ENCODE measurements at places on chromosomes 3 and 15.
A peak's percentile ranks its signal among the peaks of the same experiment; 100 is the strongest.

DNA sequence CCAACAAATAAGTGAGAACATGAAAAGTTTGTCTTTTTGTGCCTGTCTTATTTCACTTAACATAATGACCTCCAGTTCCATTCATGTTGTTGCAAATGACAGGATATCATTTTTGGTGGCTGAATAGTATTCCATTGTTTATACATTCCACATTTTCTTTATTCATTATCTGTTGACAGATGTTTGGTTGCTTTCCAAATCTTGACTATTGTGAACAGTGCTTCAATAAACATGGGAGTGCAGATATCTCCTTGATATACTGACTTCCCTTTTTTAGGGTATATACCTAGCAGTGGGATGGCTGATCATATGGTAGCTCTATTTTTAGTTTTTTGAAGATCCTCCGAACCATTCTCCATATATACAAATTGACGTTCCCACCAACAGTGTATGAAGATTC is 19.1 kb upstream of the CD200R1L start:
- DNase-seq = no peak

- no peak for DNase-seq
Measured at GRCh38 chr3:65595222-65596028, 443.3 kb downstream of the MAGI1 start.

DNA sequence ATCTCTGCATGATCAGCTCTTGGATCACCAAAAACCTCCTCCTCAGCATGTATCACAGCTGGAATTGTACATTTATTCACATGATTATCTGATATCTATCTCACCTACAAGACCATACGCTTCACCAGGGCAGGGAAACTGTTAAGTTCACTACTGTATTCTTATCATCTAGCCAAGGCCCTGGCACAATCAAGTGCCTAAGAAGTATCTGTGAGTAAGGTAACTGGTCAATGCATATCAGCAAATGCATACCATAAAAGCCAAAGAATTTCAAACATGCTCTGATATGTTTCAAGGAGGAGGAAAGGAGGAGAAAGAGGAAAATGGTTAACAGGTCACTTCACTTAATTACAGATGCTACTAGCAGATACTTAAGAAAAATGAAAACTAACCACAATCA is 158.4 kb downstream of the LIPC start:
- no peak for DNase-seq

- no peak for DNase-seq
Measured at GRCh38 chr3:155318740-155319139, 25.3 kb upstream of the STRIT1 start.

DNA sequence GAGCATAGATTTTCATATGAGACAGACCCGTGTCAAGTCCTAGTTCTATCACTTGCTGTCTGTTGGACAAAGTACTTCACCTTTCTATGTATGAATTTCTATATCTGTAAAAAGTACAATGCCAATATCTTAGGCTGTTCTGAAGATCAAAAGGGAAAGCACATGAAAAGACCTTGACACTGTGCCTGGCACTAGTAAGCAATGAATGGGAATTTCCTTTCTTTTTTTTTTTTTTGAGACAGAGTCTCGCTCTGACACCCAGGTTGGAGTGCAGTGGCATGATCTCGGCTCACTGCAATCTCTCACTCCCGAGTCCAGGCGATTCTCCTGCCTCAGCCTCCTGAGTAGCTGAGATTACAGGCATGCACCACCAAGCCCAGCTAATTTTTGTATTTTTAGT is 35.4 kb upstream of the ETV5 start:
- no peak for DNase-seq

DNA sequence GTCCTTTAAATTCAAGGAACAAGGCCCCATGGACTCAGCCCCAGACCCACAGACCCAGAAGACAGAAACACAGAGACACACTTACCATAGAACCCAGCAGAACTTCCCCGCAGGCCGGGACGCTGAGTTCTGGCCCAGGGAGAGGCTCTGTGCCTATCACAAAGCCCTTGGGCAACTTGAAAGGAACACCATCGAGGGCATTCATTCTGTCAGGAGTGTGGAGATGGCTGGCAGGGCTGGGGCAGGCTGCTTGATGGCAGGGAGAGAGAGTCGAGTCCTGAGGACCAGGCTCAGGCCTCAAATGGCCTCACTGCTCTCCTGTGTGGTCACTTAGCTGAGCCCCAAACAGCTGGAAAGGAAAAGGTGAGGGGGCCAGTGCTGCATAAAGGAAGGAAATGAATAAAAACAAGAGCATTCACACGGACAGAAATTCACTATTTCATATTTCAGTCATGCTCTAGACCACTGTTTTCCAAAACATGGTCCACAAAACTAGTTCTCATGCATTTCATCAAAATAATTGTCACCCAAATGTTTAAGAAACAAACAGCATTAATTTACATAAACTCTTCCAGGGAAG is 8.9 kb downstream of the UBAP1L start:
- no peak for DNase-seq

DNA sequence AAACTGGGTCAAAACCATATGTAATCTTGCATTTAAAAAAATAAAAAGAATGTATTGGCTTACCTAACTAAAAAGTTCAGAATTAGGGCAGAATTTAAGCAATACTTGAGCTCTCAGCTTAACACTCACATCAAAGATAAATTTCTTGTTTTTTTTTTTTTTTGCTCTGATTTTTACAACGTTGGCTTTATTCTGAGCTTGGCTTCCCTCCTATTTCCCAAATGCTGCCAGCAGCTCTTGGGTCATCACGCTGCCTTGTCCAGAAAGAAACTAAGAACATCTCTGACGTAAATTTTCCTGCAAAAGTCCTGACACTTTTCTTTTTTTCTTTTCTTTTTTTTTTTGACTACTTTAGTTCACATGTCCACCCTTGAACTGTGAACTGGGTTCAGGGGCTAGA is 150.6 kb upstream of the TGFBR2 start:
- no peak for DNase-seq

DNA sequence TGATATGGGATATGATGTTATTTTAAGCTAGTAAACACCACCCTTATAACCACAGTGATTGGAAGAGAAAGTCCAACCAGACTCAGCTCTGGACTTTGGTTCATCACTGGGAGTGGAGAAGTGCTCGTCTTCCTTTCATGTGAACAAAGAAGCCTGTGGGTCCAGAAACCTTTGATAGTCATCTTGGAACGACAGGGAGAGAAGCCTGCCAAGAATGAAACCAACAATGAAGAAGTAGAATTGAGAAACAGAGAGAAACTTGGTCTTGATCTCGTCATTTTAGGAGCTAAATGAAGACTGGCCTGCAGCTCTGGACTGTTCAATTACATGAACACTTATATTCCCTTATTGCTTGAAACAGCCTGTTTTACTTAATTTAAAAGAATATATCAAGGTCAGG is 13.1 kb upstream of the SLC35G2 start:
- DNase-seq = no peak

- no peak for DNase-seq
Measured at GRCh38 chr3:186683979-186684378, 18.2 kb downstream of the HRG start.

DNA sequence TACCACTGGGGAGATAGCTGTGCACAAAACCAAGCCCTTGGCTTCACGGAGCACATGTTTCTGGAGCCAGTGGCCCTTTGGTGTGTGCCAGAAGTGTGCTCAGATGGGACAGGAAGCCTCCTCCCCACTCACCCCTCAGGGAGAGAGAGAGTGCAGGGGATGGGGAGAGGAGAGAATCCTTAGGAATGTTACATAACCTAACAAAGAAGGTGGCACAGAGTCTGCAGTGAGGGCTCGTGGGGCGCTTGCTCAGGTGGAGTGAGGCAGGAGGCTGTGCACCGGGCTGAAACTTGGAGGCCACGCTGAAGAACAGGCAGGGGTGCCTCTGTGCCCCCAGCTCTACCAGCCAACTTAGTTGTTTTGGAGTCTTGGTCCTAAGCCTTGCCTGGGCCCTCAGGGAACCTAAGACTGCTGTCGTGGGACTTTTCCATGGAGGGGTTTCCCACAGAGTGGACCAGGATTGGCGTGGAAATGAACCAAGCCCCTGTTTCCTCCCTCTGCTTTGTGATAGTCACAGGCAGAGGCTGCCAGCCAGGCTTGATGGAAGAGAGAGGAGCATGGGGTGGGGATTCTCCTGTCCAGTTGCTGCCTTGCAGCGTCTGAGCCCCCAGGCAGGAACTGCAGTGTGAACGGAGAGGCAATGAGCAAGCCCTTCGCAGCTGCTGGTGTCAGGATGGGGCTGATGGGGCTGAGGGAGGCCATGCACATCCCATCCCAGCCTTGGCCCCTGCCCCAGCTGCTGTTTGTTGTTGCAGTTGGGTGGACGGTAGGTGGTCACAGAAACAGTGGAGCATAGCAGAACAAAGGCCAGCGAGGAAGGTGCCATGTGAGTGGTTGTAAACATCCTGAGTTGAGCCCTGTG is 32.7 kb downstream of the PDIA5 start:
- no peak for DNase-seq

- no peak for DNase-seq
Measured at GRCh38 chr15:36791844-36792571, 212.6 kb downstream of the CDIN1 start.

DNA sequence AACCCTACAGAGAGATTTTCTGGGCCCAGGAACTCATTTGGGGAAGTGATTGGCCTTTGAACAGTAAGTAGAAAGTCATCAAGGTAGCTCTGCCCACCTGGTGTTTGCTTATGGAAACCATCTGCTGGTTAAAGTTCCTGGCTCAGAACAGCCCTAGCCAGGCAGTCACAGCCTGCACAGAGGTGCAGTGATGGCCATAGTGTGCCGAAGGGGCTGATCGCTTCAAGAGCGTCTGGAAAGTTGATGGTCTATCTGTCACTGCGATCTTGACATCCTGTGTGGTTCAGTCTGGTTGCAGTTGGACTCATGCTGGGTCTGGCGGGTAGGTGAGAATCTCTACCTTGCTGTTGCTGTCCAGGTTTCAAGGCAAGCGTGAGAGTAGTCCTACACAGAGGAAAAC is 151.6 kb downstream of the SLCO3A1 start:
- DNase-seq = no peak

- no peak for DNase-seq
Measured at GRCh38 chr3:88824666-88825564, 282.5 kb upstream of the EPHA3 start.

DNA sequence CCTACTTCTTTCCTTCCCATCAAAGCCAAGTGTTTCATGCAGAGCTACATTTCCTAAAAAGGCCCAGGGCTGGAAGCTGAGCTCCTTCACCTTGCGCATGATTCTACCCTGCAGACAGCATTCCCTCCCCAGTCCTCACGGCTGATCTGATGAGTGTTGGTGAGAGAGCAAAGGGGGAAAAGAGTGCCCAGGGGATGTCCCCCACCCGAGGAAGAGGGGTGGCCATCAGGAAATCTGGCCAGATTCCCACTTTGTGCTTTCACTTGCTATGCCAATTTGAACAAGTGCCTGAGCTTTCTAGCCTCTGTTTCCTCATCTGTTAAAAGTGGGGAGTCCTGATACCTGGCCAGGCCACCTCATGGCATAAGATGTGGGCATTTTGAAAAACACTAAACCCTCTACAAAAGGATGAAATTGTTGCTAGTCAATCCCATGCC is 231.0 kb upstream of the TLE3 start:
- no peak for DNase-seq

GRCh38 chr3:140092848-140093536 is 158.0 kb downstream of the CLSTN2 start:
- DNase-seq = no peak

- no peak for DNase-seq
Measured at GRCh38 chr3:106829206-106829605, 548.0 kb upstream of the CCDC54 start.

GRCh38 chr3:16834753-16835152 is 50.0 kb upstream of the PLCL2 start:
- DNase-seq = no peak

DNA sequence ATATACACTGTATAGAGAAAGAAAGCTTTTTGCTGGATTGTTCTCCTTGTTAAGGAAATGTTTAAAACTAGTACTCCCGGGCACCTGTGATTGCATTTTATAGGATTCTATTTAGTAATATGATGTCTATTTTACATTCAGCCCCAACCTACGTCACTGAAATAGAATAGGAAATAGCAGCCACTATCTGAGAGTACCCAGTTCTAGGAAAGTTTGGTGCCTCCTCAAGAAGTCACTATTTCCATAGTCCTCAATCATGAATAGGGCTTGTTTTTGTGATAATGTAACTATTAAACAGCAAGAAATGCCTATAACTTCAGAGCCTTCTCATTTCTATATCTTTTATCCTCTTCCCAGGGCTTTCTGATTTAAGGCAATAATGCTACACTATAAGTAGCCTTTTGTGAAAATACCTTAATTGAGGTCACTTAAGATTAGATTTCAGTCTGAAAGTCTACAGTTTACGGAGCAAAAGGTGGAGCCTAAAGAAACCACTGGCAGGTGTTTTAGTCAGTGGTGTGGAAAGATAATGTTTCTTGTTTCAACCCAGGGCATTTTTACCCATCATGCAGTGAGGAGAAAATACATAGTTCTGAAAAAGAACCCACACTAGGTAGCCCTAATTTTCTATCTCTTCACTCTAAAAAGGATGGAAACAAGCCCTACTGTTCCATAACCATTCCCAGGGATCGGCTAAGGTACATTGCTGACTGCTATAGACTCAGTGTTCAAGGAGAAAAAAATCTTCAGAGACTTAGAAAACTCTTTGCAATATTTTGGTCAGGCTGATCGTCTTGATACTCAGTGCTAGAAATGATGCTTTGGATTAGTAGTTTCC is 38.7 kb downstream of the TIGIT start:
- DNase-seq = no peak

DNA sequence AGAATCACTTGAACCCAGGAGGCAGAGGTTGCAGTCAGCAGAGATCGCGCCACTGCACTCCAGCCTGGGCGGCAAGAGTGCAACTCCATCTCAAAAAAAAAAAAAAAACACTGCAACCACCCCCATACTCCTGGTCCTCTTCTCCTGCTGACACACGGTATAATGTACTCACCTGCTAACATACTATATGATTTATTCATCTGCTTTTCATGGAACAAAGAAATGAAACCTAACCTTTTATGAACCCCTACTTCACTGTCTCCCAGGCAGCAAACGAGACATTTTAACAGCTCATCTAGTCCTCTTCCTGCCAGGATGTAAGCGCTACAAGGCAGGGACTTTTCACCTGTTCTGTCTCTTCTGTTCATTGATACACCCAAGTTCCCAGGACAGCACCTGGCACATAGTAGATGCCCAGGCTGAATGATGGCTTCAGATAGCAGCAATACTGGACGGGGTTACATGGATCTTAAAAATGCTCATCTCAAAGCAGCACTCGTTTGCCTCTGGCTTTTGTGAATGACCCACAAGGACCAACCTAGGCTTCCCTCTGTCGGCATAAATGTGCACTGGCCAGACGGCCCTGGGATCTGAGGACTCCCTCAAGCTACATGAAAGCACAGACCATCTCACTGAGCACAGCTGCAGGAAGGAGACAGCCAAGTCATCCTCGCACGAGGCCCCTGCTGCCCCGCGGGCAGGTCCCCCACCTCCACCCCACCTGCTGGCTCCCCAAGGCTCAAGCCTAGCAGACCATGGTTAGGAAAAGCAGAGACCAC is 20.3 kb downstream of the XXYLT1 start:
- peak; percentile 53 for DNase-seq

DNA sequence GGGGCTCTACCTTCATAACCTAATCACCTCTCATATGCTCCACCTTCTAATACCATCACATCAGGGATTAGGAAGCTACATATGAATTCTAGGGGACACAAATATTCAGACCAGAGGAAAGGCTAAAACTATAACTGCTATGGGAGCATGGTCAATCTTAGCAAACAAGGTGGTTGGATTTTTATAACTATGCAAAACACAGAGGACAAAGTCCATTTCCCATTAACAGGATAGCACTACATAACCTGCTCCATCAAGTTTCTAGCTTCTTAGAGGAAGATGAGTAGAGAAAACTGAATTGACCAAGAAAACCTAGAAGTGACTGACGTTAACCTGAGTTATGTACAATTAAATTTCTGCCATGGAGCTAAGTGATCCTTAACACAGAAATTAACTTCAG is 398.6 kb downstream of the TBL1XR1 start:
- no peak for DNase-seq

GRCh38 chr3:148748283-148748682 is 50.6 kb downstream of the AGTR1 start:
- DNase-seq = peak; percentile 87

Measured in hematopoietic multipotent progenitor cell treated with erythropoietin and hydrocortisone succinate and interleukin-3 and kit ligand, for 8 days (in vitro differentiated cells).